ENCODE measurements at places on chromosomes 1 and 21.

DNA sequence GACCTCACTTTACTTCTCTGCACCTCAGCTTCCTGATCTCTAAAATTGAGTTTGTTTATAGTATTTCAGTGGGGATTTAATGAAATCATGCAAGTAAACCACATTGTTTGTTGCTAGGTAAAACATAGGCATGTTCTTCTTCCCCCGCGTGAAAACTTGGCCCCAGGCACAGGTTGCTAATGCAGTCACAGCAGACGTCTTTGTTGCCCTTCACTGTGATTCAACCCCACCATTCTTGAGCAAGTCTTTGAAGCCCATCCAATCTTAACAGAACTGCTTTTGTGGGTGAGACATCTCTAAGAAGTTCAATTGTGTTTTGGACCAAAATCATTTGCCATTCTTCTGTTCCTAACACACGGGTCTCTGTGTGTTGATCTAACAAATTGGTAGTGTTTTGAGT is 185.5 kb downstream of the ZNF281 start:
- DNase-seq, result no peak

- no peak for DNase-seq
These were observed 2.1 kb downstream of the C1orf35 start for GRCh38 chr1:228100822-228101613.

- no peak for DNase-seq
These were observed 6.8 kb downstream of the PFKFB2 start for GRCh38 chr1:207059881-207060280.

GRCh38 chr1:64564891-64565290 is 95.0 kb downstream of the CACHD1 start:
- no peak for DNase-seq

DNA sequence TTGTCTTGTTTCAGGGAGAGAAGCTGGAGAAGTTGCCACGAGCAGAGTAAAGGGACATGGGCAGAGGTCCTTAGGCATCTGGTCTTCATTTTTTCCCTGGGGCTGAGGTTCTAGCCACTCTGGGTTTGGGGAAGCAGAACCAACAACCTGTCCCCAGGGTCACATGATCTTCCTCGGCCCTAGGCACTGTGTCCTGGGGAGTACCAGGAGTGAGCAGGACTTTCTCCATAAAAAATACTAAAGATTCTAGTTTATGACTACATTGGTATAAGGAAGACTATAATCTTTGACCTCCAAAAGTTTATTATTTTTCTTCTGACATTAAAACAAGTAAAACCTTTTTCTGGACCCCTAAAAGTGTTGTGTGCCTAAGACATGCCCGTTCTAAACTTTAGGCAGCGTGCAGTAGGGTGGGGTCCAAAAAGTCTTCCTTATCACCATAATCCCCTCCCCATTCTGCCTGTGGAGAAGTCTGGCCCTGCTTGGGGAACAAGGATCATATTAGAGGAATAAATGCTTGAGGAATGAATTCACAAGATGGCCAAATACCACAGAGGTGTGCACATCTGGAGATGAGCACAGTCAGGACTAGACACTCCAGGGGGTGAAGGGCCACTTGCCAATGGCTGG is 19.3 kb upstream of the IGSF3 start:
- DNase-seq, result no peak

- no peak for DNase-seq
These were observed 54.1 kb downstream of the KCNJ15 start for GRCh38 chr21:38310646-38311485.

DNA sequence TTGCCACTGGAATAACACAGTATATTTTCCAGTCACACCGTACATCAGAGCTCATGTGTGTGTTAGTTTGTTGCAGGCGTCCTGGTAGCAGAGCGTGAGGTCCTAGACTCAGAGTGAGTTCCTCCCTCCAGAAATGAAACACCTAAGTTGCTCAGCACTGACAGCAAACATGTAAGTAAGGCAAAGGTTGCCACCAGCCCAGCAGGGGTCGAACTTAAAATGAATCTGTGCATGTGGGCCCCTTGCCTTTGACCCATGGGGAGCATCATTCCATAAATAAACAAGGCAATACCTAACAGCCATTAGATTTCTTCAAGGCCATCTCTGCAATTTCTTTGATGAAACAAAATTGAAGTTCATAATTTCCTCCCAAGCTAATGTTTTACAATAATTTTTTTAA is 125.3 kb upstream of the ERG start:
- no peak for DNase-seq

GRCh38 chr1:11923069-11923826 is 3.0 kb downstream of the KIAA2013 start:
- DNase-seq, result no peak

GRCh38 chr1:59520827-59521418 is 224.0 kb downstream of the FGGY start:
- no peak for DNase-seq

DNA sequence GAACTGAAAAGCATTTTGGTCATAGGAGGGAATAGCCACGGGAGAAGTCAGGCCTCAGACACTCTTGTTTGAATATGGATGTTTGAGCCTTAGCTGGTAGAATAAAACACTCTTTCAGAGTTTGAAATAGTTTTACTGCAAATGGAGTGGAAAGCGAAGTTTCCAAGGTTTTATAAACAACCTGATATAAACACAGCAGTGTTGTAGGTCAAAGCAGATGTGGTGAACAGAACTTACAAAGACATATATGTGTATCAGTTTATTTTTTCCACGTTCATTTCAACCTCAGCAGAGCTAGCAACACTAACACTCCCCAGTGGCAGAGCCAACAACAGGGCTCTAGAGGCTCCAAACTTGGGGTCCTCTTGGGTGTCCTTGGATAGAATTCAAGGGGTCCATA is 89.9 kb downstream of the WLS start:
- DNase-seq, result no peak

DNA sequence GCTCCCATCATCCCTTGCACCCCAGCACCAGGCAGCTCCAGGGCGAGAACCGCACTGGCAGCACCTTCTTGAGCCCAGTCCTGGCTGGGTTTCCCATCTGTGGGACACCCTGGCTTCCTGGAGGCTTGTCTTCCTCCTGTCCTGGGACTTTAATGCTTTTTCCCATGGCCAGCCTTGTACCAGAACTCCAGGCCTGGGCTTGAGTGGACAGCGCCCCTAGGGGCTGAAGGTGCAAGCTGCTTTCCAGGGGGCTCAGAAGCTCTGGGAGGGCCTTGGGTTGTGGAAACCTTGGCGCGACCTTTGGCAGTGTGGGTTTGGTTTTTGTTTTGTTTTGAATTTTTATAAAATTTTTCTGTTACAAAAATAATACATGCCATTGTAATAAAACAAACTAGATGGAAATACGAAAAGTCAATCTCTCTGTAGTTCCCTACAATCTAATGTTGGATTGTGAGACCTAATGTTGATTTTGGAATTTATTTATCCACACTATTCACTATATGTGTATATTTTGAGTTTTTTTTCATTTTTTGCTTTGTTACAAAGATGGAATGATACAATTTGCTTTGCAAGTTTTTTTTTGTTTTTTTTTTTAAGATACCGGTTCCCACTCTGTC is 33.8 kb upstream of the RPL11 start:
- no peak for DNase-seq

DNA sequence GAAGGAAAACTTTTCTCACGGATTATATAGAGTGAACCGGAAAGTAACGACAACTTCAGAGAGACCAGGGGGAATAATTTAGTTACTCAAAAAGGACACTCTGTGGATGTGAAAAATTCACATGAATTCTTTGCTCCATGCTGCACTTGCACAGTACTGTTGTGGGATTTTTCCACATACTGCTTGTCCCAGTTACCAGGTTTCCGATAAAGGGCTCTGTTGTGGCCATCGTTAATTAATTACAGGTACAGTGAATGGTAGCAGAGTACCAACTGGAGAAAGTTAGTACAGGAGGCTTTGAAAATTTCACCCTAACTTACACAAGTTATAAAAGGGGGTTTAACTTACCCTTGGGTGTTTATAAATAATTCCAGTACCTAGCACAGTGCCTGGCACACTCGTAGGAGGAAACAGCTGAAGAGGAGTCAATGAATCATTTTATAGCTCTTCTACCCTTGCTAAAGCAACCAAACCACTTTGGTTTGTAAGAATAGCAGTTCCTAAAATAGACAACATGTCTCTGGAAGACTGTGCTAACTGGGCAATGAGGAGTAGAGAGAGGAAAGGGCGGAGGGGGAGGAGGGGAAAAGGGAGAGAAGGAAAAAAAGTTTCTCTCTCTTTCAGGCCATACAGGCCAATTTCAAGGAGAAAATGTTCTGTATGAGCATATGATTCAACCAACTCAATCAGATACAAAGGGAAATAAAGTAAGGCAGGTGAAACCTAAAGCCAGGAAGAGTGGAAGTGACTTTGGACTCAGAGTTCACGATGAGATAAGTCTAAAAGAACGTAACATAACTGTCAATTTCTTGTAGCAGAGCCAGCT is 98.3 kb upstream of the MAGI3 start:
- DNase-seq, result no peak

DNA sequence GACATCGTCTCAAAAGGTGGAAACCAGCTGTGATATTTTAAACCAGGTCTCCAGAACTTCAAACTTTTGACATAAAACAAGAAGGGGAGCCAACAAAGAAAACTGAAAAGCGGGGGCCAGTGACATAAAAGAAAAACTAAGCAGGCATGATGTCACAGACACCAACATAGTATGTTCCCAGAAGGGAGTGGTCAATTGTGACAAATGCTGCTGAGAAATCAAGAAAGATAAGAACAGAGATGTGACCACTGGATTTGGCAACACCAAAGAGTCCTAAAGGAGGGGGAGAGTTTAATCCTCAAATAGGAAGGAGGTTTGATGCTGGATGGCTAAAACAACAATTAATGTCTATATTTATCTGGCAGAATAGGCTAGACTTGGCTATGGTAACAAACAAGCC is 2.3 kb upstream of the RNF19B start:
- DNase-seq, result no peak

- no peak for DNase-seq
These were observed 142.5 kb downstream of the TNR start for GRCh38 chr1:175600721-175601440.

DNA sequence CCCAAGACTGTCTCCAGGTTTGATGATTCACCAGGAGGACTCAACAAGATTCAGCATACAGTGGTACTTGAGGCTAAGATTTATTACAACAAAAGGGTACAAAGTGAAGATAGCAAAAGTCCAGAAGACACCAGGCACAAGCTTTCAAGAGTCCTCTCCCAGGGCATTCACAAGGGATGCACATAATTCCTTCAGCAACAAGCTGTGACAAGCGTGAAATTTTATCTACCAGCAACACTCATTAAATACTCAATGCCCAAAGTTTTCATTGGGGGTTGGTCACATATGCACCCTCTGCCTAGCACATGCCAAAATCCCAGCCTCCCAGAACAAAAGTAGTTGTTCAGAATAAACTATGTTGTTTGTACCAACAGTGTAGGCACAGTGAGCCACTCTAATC is 62.3 kb downstream of the PRKACB start:
- no peak for DNase-seq

DNA sequence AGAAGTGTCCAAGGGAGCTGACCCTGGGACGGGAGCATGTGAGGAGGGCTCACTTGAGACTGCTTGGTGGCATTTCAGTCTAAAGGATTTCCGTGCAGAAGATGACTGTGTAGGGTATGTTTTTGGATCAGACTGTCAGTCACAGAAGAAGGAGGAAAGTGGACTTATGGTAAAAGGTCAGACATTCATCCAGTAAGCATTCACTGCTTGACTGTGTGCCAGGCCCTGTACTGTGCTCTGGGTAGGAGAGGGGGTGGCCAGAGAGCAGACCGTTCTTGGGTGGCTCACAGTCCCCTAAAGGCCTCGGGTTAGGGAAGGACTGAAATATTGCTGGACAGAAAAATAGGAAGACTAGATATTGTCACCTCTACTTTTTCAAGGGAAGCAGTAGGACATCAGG is 2.1 kb upstream of the SERINC2 start:
- DNase-seq, result no peak

GRCh38 chr1:145716641-145717345 is 2.5 kb upstream of the CD160 start:
- no peak for DNase-seq

Measured in activated CD4-positive, CD25-positive, alpha-beta regulatory T cell (primary cell).